CD4-positive, alpha-beta T cell (primary cell): ENCODE measurements at places on chromosomes 12 and 14.

- no peak for DNase-seq
These were observed 150.4 kb upstream of the FAR2 start for GRCh38 chr12:28998662-28999120.

- peak; percentile 61 for DNase-seq
These were observed 47.4 kb upstream of the SRSF5 start for GRCh38 chr14:69719501-69719951.

DNA sequence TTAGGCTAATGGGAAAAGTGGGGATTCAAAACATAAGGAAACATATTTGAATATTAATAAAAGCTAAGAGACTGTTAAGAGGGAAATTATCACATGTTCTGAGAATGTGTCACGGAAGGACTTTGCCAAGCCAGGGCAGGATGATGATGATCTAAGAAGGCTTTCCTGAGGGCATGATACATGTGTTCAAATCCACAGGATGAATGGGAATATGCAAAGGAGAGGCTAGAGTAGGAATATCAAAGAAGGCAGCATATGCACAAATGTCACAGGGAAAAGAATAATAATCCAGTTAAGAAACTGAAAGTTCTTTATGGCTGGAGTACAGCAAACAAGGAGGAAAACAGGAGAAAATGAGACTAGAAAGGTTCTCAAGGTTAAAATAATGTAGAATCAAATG lies 107.0 kb downstream of the PTPRO start:
- DNase-seq: no peak

GRCh38 chr14:20486684-20487395 lies 17.6 kb downstream of the PNP start:
- no peak for DNase-seq

- no peak for DNase-seq
These were observed 33.0 kb upstream of the P2RX4 start for GRCh38 chr12:121176826-121177529.
